ENCODE measurements at places on chromosomes 1 and 21.

- no peak for DNase-seq
Measured at GRCh38 chr1:53899206-53899628, 5.2 kb downstream of the DIO1 start.

DNA sequence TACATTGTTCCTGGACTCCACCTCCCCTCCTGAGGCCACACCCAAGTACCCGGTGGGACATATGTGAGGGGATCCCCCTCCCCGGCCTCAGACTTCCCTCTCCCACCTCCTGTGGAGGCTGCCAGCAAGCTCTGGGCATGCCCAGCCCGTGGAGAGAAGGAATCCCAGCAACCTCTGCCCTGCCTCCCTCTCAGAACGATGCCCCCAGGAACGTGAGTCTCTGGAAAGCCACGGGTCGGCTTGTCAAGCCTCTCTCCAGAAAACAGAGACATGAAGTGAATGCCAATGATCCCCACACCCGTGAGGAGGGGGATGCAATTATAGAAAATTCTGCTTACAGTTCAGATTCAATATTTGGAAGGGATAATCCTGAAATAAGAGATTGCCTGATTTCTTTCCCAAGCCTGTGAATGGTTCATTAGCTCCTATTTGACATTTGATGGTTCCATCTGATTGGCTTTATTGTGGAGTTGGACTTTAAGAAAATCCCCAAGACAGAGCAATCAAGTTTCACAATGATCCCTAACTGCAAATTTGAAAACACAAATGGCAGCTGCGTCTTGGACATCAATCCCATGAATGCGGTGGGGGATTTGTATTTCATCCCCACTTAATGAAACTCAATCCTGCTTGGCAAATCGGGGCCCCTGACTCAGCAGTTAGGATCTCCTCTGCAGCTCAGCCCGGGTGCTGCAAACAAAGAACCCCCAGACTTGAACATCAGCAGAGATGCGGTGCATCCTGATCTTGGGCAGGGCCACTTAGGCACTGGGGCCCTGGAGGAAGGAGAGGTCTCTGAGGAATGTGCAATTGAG, 9.1 kb upstream of the GUCA2B start:
- DNase-seq, result no peak

GRCh38 chr1:41162441-41162840, 79.7 kb downstream of the SCMH1 start:
- DNase-seq, result no peak

GRCh38 chr1:65459397-65459768, 38.9 kb downstream of the LEPR start:
- DNase-seq, result no peak

DNA sequence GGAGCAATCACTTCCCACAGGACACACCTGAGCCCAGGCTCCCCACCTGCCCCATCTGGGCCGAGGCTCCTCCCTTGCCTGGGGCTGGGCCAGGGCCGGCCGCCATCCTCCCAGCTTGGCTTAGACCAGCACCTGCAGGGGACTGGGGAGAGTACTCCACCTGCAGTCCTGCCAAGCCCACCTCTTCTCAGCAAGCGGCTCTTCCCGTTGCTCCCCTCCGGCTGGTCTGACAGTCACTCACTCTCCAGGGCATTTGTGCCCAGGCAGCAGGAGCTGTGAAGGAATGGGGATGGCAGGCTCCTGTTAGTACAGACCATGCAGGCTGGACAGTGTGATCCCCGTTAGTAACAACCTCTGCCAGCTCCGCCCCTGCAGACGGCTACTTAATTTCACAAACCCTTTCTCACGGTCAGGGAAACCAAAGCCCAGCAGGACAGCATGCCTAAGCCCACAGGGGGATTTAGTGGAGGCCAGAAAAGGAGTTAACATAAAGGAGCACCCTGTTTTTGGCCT, at the start of gene FYB2:
Gene FYB2 (minus strand): TSS at position 18 of the 513 bp plus-strand sequence. CDS start 114 bp downstream, outside the sequence.
- no peak for DNase-seq

- no peak for DNase-seq
Measured at GRCh38 chr1:56532350-56532683, 47.0 kb downstream of the PLPP3 start.

Data from amniotic stem cell (primary cell).